ENCODE measurements at places on chromosomes 3 and 15. TPM values are rescaled to one million over a fixed set of nuclear protein-coding genes. Genes with fewer than 3 reads are reported as not detected.
A peak's percentile ranks its signal among the peaks of the same experiment; 100 is the strongest.

PLAAT1 gene
- 11.6 TPM for total RNA-seq

DNA sequence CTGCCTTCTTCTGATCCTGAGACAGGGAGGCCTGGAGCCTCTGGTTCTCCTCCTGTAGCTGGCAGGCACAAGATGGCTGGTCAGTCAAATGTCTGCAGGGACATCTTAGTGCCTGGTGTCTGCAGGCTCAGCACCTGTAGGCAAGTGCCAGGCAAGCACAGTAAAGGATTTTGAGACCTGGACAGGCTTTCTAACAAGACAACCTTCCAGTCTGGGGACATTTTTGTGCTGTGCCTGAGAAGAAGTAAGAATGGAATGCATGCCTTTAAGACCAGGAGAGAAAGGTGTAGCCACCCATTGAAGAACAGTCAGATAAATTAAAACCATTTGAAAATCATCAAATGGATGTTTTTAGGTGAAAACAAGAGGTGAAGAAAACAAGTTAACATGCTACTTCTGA lies 31.2 kb downstream of the DZIP1L start:
- no peak for DNase-seq

DNA sequence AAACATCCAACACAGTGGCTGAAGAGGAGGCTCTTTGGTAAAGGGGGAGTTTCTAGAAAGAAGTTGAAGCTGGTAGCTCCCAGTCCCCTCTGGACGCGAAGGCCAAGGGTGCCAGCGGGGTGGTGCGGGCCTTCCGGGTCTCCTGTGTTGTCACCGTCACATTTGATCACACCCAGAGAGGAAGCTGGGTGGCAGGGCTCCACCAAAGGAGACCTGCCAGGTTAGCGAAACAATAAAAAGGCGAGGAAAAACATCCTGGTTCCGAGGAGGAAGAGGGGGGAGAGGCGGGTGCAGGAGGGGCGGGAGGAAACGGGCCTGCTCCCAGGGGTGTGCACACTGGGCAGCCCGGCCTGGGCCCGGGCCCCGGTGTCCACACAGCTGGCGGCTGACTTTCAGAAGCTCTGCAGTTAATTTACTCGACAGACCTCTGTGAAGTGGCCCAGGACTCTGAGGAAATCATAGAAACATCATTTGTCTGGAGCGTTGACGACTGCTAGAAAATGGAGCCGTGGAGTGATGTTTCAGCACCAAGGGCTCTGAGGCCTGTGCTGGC lies 12.1 kb downstream of the HEG1 start:
- DNase-seq = no peak

MME gene
- 8.4 TPM for total RNA-seq

DNA sequence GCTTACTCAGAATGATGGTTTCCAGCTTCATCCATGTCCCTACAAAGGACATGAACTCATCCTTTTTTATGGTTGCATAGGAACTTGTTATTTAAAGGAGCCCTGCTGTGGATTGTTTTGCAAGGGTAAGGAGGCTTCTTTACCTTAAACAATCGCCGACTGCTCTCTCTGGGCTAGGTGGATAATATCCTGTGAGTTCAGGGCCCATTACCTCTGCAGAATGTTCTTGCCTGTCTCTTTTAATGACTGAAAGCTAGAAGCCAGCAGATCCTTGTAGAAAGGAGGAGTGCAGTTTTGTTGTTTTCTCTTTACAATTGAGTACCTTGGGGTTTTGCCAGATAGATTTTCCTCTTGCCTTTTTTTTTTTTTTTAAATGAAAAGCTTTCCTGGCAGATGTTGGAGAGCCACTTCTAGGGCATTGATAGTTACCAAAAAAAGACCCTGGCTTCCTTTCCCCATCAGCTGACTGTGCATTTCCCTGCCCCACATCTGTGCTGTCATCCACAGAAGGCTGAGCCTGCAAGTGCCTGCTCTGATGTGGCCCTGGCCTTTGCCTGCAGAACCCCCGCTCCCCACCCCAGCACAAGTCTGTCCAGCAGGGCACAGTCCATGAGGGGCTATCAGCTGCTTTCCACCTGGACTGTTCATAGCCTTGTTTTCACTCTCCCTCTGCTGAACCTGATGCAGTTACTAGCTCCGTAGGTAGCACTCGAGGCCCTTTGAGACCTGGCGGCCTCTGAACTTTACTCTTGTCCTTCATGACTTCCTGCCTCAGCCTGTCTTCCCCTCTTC lies 113.1 kb downstream of the CHCHD6 start:
- DNase-seq = no peak

- peak; percentile 80 for DNase-seq
These were observed 26.4 kb upstream of the TNFAIP8L3 start for GRCh38 chr15:51121118-51121517.

GRCh38 chr15:38130205-38130567 lies 122.5 kb upstream of the SPRED1 start:
- DNase-seq = no peak

GRCh38 chr3:117358717-117359314 lies 649.2 kb downstream of the TUSC7 start:
- no peak for DNase-seq

GRCh38 chr3:58006661-58007060 lies 1.6 kb upstream of the FLNB start:
- DNase-seq = no peak

DNA sequence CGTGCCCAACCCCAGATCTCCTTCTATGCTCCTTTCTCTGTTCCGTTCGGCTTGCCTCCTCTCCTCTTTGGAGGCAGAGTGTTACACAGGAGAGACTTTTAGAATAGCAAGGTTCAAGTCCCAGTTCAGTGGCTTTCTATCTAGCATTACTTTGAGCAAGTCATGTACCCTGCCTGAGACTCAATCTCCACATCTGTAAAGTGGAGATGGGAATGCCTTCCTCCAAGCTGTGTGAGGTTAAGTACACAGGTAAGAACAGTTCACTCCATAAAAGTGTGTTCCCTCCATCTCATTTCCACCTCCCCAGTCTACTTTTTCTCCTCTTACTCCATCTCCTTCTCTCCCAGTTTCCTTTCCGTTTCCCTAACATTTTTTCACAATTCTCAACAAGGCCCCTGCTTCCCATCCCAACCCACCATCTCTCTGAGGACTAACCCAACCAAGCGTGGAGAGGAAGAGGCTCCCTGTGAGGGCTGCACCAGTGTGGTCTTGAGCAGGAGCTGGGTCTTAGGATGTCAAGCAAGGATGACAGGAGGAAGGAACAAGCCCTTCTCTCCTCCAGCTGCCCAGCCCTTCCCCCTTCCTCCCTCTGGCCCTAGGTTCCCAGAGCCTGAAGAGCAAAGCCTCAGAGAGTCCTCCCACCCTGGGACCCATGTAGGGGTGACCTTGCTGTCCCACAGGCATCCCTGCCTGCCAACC lies 6.4 kb downstream of the ATP8B4 start:
- DNase-seq = no peak

GRCh38 chr3:151479452-151479851 lies 18.6 kb upstream of the IGSF10 start:
- DNase-seq = no peak

GRCh38 chr15:89623165-89623564 lies 32.1 kb downstream of the KIF7 start:
- DNase-seq = no peak

- no peak for DNase-seq
These were observed 37.5 kb downstream of the TSPAN3 start for GRCh38 chr15:77033417-77033728.

GRCh38 chr15:60568914-60569391 lies 90.0 kb upstream of the ICE2 start:
- DNase-seq = no peak

DNA sequence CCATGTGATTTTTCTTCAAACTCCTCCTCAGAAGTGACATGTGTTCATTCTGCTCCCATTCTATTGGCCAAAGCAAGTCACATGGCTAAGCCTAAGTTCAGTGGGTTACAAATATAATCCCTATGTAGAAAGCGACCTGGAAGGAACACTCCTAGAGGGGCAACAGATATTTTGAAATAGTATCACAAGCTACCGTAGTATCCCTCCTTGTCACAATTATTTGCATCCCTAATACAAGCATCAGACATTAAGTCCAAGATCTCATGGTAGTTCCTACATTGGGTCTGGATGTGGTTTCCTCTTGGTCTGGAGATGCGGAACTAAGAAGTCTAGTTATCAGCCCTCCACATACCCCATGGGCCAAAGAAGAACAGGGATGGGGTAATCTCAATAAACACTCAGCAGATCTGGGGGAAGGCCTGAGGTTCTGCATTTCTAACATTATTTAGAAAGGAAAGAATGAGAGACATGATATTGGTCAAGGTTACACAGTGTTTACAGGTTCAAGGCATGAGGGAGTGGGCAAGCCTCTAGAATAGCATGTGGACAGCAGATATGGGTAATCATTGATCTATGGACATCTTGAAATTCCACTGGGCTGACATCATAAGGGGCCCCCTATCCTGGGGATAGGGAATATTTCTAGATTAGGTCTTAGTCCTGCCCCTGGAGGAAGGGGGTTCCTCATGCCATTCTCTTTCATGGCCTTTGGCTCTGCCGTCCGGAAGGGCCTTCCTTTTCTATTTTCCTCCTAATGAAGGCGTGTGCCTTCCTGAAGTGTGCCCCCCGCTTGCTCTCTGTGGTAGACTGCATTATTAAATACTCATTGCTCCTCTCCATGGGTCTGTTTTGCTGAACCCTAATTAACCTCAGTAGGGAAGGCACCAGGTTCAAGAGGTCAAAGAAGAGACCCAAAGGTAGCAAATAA lies 17.8 kb upstream of the ABHD2 start:
- DNase-seq = no peak

GRCh38 chr3:10688548-10689172 lies 127.4 kb upstream of the SLC6A11 start:
- DNase-seq = no peak

DNA sequence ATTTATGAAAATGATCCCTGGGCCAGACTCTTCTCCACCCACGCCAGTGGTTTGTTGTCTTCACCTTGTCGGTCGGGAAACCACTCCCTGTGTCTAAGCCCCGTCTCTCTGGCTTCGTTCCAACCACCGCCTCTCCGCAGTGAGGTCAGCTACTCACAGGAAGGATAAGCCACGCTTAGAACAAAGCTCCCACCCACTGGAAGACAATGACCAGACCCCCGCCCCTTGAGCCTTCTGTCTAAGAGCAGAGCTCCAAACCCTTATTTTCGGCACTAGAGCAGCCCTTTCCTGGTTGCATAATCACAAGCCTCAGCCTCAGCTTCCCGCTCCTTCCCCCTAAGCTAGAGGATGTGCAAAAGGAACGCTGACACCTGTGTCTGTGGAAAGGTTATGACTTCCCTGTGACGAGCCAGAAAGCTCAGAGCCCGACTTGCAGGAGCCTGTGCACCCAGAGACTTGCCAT lies 114.9 kb upstream of the MEF2A start:
- DNase-seq = no peak

- DNase-seq = peak; percentile 50
These were observed 190.9 kb downstream of the TJP1 start for GRCh38 chr15:29631076-29632070.

DNA sequence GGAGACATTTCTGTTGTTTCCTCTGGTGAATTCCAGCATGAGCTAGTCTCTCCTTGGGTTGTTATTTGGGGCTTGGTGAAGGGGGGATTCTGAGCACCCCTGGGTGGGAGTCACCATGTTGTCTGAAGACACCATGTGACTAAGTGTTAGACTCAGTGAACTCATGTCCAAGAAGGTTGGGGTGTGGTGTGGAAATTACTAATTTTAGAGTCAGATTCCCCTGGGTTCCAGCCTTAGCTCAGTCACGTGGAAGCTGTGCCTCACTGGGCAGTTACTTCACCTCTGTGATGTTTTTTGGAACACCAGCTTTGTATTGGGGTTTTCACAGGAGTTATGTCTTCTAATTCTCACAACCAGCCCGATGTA lies 171.5 kb downstream of the RPLP1 start:
- no peak for DNase-seq

AGTR1 gene
- 0.53 TPM for total RNA-seq

- no peak for DNase-seq
These were observed 272.5 kb downstream of the THSD4 start for GRCh38 chr15:71387810-71388209.

DNA sequence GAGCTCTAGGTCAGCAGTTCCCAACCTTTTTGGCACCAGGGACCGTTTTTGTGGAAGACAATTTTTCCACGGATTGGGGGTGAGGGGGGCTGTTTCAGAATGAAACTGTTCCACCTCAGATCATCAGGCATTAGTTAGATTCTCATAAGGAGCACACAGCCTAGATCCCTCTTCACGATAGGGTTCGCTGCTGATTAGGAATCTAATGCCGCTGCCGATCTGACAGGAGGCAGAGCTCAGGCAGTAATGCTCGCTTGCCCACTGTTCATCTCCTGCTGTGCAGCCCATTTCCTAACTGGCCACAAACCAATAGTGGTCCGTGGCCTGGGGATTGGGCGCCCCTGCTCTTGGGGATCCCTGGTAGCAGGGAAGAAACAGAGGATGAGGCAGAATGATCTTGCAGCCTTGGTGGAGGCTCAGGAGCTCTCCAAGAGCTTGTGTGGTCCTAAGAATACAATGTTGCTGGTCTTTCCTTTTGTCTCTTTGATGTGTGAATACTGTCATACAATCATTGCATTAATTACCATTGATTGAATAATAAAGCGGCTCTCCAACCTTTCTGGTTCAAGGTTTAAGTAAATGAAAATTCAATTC lies 183.2 kb downstream of the FNDC3B start:
- DNase-seq = no peak

DNA sequence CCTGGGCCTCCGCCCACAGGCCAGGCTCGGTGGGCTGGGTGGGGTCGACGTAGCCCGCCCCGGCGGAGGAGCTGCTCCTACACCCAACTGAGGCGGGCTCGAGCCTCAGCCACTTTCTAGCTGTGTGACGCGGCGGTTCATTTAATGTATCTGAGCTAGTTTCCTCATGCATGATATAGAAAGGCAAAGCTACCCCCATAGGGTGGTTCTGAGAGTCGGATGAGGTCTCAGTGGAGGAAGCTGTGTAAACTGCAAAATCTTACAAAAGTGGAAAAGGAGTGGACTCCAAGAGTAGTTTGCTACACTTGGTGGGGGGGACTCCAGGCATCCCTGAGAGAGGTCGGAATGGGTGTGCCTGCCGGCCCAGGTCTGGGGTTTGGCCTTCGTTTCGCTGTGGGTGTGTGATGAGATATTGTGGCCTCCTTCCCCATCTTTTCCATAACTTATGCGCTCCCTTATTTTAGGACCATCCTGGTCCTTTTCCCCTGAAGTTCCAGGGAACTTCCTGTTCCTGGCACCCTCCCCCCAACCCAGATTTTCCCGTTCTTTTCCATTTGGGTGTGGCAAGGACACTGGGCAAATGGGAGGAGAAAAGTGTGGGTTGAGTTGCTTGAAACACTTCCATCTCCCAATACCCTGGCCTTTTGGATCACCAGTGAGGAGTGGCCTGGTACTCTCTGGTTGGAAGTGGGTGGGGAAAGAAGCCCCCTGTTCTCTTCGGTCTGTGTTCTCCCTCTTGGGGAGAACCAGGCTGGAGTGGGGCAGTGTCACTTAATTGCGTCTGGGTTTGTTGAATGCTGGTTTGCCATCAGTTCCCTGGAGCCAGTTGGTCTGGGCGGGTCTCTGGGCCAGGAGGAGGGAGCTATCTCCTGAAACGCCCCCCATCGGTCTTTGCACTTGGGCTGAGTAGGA lies 1.1 kb downstream of the PDIA5 start:
- DNase-seq = no peak

GRK7 gene
- total RNA-seq = not detected

- DNase-seq = no peak
These were observed 148.0 kb downstream of the TPRA1 start for GRCh38 chr3:127442506-127442905.
